ENCODE measurements at places on chromosomes 6 and 20.

GRCh38 chr6:32397252-32397920 is 9.6 kb downstream of the BTNL2 start:
- peak; percentile 24 for DNase-seq

GRCh38 chr6:33445119-33445603 is 9.2 kb upstream of the ZBTB9 start:
- no peak for DNase-seq

GRCh38 chr6:133827766-133828165 is 61.1 kb upstream of the TCF21 start:
- no peak for DNase-seq

DNA sequence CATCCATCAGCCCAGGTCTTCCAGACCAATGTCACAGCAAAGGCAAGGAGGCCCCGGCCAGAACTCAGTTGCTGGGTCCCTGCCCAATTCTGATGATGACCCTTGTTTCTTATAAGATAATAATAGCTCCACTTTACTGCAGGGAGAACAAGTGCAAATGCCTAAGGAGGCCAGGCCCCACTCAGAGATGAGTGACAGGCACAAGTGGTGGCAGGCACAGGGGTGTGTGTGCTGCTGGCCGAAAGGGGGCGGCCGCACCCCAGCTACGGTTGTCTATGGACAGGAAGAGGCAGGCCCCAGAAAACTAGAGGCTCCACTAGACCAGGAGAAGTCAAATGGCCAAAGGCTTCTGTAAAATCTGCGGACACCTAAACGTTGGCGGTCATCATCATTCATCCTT is 28.6 kb downstream of the GNAS-AS1 start:
- DNase-seq: no peak

- no peak for DNase-seq
These were observed 296.4 kb upstream of the CDH4 start for GRCh38 chr20:60955706-60956105.

Data from GM19239 (cell line).